ENCODE measurements at places on chromosomes 12 and 14.

- DNase-seq: peak; percentile 43
These were observed 413.7 kb downstream of the PCNX1 start for GRCh38 chr14:71320734-71321573.

- DNase-seq: no peak
These were observed 17.9 kb upstream of the DCAF5 start for GRCh38 chr14:69170839-69171238.

DNA sequence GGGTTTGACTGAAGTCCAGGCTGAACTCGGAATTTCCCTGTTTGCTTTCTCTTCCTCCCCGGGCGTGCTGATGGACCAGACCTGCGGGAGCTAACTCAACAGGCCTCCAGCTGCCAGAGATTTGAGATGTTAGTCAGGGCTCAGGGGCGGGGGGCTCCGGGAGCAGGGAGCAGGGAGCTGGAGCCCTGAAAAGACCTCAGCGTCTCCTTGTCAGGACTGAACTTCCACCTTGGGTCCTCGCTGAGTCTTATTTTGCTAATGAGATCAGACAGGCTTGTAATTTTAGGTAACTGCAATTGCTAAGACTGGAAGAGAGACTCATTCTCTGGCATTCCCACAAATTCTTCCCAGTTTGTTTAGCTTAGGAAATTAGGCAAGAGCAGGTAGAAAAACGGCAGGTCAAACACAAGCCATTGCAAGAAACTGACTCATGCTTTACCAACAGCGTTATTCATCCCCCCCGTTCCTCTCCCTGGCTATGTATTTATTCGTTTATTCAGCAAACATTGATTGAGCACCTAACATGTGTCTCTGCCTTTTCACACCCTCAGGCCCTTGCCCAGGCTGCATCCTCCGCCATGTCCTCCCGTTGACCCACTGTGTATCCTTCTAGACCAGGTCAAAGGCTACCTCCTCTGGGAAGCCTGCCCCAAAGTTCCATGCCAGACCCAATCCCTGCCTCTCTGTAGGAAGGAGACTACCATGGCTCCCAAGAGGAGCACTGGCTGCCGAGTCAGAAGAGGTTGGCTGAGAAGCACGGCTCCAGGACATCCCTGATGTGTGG is 80.4 kb upstream of the DIO3 start:
- DNase-seq: no peak

GRCh38 chr12:80445083-80445793 is 1.2 kb downstream of the PTPRQ start:
- DNase-seq: no peak

GRCh38 chr14:75773046-75773445 is 112.0 kb downstream of the TTLL5 start:
- DNase-seq: no peak

GRCh38 chr12:79615596-79616560 is 74.9 kb downstream of the PAWR start:
- DNase-seq: no peak

DNA sequence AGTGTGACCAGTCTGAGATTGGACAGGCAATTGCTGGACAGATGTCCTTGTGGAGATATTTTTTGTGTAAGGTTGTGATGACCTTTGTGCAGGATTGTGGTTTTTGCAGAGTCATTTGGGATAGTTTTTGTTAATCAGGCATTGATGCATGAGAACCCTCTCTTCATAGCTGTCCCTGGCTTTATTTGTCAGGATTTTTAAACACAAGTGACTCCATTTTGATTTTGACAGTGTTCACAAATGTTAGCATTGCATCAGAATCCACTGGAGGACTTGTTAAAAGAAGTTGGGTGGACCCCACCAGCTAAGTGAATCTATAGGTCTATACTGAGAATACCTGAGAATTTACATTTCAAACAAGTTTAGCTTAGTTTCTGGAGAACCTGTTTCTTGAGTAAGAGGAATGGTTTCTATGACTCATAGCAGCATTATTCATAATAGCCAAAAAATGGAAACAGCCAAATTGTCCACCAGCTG is 11.8 kb downstream of the FNTB start:
- DNase-seq: no peak

GRCh38 chr12:26047401-26048226 is 77.2 kb downstream of the BHLHE41 start:
- no peak for DNase-seq

- DNase-seq: no peak
These were observed 100.0 kb downstream of the CCDC91 start for GRCh38 chr12:28290262-28290661.

DNA sequence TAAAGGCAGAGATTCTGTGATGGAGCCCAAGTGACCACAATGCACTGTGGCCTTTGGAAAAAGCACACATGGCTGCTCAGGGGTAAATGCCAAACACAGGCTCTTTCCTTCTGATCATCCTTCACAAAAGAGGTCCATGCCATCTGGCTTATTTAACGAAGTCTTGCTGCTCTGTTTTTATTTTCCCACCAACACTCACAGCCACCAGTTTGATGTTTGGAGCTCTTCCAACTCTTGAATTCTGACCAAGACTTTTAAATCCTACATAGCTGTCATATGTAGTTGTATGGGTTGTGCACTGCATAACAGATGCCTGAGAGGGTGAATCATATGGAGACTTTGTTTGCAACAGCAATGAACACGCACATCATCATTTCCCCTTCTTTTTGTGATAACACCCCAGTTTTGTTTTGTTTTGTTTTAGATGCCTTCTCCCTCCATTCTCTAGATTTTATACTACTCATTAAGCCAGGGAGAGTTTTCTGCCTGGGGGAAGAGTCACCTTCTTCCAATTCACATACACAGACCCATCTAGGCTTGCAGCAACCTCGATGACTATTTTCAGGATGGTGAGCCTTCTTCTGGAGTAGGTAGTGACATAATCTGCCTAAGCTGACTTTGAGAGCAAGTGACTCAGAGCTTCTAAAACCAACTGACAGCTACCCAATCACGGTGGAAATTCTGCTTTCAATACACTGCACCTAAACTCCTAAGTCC is 145.2 kb upstream of the WSCD2 start:
- DNase-seq: no peak

GRCh38 chr12:119576118-119576810 is 17.3 kb upstream of the TMEM233 start:
- no peak for DNase-seq

DNA sequence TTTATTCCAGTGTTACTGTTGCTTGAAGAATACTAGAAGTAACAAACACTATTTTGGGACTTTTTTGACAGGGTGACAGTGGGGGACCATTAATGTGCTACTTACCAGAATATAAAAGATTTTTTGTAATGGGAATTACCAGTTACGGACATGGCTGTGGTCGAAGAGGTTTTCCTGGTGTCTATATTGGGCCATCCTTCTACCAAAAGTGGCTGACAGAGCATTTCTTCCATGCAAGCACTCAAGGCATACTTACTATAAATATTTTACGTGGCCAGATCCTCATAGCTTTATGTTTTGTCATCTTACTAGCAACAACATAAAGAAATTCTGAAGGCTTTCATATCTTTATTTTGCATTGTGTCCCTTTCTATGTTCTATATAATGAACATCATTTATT is 44.5 kb downstream of the TMPRSS12 start:
- no peak for DNase-seq

DNA sequence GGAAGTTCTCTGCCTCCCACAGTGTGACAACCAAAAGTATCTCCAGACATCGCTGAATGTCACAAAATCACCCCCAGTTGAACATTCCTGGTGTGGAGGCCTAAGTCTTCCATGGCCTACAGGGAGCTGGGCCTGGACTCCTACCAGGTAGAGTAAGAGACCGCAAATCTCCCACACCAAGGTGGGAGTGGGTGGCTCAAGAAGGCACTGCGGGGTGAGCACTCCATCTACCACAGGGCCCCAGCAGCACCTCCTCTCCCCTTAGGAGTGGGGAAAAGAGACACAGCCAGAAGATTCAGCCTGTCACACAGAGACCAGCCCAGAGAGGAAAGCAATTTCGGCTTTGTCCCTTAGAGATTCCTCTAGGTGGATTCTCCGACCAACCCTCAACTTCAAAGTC is 25.5 kb downstream of the LRTM2 start:
- no peak for DNase-seq

DNA sequence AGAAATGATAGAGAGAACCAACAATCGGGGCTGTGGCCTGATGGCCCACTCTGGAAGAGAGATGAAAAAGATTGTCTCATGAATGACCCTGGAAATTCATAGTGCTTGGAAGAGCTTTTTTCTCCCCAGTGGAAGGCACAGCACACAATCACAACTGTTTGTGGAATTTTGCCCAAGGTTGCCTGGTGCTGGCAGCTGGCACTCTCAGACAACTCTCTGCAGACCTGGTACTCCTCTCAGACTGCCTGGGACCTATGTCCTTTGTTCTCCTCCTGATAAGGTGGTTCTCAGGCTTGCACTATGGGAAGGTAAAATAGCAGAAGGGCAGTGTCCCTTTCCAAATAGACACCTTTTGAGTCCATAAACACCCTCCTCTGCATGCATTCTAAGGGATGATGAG is 144.1 kb upstream of the SEL1L start:
- DNase-seq: no peak

- DNase-seq: no peak
These were observed 11.2 kb downstream of the PRPF39 start for GRCh38 chr14:45095143-45095542.

DNA sequence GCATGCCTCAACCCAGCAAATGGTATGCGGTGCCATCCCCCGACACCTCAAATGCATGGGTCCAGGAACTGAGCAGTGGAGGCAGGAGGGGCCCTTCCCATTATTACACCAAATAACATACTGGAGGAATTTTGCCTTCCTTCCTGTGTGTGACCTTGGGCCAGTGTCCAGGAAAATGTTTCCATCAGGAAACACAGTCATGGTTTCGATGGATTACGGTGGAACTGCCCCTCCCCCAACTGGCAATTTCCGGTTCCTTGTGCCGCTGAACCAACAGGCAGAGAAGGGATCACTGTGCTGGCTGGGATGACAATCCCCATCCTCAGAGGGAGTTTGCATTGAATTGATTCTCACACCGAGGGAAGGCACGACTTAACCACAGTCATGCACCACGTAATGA is 9.1 kb upstream of the CDC42BPB start:
- no peak for DNase-seq

GRCh38 chr12:49624921-49625577 is 1.7 kb downstream of the PRPF40B start:
- no peak for DNase-seq

DNA sequence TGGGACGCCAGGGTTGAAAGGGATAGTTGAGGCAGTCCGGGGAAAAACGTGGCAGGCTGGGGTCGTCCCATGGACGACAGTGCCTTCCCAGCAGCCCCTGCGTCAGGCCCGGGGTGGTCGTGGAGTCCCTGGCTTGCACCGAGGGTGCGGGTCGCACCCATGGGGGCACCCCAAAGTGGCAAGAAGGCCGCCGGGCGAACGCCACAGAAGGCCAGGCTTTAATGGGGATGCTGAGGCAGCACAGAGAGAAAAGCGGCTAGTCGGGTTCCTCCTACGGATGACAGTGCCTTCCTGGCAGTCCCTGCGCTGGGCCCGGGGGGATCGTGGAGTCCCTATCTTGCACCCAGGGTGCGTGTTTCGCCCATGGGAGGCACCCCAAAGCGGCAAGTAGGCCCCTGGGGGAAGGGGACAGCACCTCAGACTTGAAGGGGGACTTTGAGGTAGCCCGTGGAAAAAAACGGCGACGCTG is 158.6 kb upstream of the ALG10B start:
- no peak for DNase-seq
